Cerebellar nuclear complex (tissue), 1 donor: ENCODE measurements at places on chromosomes 2 and 18.

- no peak for DNase-seq
These were observed 185.9 kb downstream of the SLC39A10 start for GRCh38 chr2:195842932-195843331.

DNA sequence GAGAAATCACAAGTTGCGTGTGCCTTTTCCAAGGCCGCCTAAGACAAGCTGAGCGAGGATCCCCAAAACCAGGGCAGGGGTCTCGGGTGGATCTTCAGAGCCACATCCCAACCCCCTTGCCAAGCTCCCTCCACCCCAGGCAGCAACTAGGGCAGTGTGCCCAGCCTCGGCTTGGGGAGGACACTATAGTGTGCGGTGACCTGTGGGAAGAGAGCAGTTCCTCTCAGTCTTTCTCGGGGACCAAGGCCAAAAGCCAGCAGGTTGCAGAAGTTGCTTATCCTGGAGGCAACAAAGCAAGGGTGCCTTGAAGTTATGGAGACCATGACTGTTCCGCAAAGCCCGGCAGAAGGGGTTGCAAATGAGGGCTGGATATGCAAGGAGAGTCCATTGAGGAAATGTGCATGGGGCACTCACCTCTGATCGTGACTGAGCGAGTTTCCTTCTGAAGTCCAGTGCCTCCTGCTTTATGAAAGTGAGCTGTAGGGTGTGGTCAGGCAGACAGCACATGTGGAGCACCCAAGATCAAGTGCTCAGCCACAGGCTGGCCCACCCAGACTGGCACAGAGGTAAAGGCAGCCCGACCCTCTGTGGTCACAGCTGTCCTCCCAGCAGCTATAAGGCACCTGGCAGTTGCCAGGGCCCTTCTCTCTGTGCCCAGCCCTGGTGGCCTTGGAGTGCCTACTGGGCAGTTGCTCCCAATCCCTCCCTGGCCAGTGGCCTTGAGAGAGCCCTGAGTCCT, 260.5 kb downstream of the ATAD2B start:
- no peak for DNase-seq

GRCh38 chr2:133486771-133487191, 81.5 kb downstream of the NCKAP5 start:
- no peak for DNase-seq

DNA sequence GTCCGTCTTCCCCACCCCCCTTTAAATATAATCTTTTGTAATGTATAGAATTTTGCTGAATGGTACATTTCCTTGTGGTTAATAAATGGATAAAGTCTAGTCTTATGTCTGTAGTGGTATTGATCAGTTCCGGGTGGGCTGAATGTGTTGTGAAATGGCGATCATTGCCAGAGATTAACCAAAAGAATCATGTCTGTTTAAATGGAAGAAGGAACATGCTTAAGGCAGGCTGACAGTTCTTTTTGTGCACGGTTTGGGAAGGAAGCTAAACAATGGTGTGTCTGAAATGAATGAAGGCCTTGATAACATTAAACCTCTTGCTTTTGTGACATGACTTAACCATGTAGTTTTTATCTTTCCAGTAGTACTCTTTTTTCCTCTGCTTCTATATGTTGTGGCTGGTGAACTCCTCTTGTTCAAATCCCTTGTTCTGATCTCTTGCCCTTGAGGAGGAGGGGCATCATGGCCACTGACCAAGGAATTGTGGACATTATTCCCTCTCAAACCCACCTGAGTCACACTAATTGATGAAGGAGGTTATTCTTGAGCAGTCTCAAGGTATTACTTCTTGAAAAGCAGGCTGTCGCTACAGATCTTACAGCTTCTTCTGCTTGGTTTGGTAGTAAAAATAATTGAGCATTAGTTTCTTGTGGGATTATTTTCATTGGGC, 1.7 kb downstream of the ACVR2A start:
- no peak for DNase-seq

DNA sequence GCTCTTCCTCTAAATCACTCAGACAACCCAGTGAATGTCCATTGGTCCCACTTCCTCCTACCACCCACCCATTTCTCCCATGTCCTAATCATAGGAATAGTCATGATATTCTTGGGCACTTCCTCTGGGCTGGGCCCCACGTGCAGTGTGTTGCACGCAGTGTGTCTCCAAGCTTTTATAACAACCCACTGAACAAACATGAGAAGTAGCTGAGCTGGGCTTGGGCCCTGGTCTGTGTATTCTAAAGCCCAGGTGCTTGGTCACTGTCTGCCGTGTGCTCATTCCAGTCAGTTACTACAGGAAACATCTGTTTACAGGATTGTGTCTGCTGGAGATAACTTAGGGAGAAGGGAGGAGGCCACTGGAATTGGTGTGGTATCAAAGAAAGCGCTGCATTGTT, 64.2 kb upstream of the THOC1 start:
- no peak for DNase-seq
